Stimulated activated naive B cell treated with anti-CD40 and anti-IgM and Interleukin-4, amounts not matched to agents 10 μg/mL and 1 μg/mL and 100 μg/mL, for 72 hours (primary cell): ENCODE measurements at places on chromosomes 4 and X.

DNA sequence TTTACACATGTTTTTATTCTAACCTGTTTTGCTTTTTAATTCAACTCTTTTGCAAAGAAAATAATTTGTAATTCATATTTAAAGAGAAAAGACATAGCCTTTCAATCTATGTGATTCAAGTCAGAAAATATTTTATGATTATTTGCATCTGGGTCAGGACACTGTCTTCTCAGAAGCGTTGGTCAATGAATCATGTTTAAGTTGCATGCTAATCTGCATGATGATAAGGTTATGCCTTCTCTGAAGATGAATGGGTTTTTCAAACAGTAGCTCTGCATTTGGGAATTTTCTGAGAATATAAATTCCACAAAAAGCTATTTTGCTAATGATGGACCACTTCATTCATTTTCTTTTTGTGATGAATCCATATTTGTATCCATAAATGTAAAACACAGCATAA is 282.5 kb downstream of the TMA16 start:
- DNase-seq, result no peak

DNA sequence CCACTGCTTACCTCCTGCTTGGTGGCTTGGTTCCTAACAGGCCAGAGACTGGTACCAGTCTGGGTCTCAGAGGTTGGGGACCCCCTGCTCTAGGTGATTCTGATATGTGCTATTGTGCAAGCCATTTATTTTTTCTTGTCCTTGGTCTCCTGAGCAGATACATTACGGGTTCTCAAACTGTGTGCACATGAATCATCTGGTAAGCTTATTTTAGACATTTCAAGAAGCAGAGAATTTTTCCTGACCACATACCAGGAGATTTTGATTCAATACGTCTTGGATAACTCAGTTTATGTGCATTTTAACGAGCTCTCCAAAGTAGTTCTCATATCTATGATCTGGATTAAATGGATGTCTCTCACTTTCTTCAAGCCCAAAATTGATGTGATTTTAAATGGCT is 77.2 kb downstream of the FHIP1A start:
- DNase-seq, result no peak

DNA sequence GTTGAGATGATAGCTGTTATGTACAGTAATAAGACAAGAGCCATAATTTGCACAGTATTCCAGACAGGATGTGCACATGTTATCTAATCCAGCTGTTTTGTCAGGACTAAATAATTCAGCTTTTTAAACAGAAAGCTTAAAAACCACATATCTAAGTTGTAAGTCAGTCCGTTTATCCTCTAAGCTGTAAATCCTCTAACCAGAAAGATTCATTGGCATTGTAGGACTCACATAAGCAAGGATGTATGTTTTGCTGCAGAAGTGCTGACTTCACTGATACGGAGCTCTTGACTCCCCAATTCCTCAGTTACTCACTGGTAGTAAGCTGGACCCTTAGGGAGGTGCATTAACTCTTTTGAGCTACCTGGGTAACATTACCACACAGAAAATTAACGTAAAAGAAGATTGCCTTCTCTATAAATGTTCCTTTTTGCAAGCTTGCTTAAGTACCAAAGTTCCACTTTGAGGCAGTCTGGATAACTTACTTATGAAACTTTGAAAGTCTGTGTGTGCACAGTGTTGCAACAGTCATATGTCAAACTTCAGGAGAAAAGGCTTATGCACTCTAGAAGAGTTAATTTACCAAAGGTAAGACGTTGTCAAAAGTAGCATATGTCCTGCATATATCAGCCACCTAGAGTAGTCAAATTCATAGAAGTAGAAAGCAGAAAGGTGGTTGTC is 58.3 kb upstream of the MAGEB2 start:
- no peak for DNase-seq

DNA sequence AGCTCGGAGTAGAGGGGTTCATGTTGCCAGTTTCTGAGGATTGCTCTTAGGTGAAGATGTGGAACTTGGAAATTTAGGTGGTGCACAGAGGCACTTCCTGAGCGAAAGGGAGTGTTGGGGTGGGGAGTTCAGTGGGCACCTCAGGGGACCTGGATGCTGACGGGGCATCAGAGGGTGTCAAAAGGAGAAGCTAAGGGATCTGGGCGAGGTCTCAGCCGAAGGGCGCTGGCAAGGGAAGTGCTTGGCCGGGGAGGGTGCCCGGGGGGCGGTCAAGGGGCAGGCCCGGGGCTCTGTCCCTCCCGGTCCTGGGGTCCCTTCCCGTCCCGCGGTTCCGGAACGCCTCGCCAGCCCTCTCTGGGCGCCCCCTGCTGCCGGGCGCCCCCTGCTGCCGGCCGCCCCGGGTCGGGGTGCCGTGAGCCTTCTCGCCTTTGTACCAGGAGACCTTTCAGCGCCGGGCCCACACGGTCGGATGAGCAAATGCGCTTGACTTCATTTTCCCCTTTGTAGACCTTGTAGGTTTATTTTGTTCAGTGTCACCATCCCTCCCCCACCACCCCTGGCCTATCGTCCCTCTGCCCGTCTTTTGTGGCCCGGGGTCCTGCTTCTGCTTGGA is 3.0 kb upstream of the PHOX2B start:
- no peak for DNase-seq

- no peak for DNase-seq
Measured at GRCh38 chrX:146602246-146602645, 207.3 kb upstream of the CXorf51B start.

DNA sequence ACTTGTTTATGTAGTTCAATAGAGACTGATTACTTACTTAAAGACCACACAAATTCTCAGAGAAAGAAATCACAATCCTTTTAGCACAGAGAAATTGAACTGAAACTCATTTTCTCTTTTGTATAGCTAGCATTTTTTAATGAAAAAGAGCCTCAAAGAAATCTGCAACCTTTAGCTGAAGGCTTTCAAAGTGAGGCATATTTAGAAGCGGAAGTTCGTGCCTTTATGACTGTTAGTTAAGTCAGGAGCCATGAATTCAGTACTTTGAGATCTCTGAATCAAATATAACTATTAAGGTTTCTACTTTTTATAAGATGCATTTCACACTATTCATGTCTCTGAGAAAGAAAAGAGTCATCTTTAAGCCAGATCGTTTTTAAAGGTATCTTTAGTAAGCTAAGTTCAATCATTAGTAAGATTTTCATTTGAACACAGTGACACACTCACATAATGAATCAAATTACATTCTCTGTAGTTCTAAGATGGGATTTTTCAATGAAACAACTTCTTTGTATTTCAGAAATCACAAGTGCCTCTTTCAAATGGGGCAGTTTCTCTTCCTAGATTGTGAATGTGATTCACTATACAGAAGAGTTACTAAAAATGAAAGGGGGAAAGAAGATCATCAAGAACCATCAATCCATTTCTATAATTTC is 61.4 kb downstream of the SMARCA1 start:
- DNase-seq, result no peak

DNA sequence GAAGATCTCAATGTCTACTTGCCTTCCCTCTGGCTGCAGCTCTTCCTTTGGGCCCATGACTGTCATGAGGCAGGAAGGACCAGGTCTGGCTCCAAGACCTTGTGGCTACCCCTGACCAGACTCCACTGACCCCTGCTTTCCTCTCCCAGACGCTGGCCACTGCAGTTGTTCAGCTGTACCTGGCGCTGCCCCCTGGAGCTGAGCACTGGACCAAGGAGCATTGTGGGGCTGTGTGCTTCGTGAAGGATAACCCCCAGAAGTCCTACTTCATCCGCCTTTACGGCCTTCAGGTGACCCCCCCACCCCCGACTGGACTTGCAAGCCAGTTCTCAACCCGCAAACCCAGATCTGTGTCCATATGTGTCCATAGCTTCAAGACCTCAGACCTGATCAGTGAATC is 535 bp downstream of the WAS start:
- DNase-seq, result no peak

- no peak for DNase-seq
Measured at GRCh38 chrX:134183665-134184064, 53.3 kb upstream of the CCDC160 start.

DNA sequence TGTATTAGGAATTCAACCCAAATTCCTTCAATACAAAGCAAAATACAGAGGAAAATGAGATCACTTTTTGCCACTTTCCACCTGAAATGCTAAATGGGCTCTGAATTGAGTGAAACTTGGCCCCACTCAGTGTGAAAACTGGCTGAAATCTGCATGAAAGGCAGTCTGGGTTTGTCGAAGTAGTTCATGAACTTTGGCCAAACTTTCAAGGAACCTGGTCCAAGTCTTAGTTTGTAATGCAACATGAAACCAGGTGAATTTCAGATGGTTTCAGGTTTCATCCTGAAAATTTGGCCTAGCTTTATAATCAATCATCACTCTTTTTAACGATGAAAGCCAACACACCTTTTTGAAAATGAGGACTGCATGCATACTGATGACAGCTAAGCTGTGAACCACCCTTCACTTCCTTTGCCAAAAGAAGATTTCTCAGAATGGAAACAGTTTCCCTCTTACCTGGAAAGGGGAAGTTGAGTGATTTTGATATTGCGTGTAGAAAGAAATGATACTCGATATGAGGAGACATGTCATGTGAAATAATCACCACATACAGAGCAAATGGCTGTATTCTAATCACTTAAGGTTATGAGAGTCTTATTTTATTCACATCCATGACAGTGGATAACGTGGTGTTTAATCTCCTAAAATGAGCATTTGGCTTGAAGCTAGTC is 209.9 kb upstream of the ETNPPL start:
- DNase-seq, result peak; percentile 7

DNA sequence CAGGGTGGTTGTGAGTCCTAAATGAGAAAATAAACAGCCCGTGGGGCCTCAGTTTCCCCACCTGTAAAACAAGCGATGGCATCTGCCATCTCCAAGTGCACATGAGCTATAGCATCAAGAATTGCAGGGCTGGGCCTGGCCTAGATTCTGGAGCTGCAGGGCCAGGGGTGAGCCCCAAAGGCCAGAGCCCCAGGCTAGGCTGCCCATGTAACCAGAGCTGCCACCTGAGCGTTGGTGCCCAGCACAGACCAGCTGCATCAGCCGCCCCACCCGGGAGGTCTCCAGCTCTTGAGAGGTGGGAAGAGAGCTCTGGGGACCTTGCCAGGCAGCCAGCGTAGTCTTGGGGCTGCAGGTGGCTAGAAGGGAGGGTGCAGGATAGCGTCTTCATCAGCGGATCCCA is 27.0 kb upstream of the GPR78 start:
- DNase-seq, result no peak

DNA sequence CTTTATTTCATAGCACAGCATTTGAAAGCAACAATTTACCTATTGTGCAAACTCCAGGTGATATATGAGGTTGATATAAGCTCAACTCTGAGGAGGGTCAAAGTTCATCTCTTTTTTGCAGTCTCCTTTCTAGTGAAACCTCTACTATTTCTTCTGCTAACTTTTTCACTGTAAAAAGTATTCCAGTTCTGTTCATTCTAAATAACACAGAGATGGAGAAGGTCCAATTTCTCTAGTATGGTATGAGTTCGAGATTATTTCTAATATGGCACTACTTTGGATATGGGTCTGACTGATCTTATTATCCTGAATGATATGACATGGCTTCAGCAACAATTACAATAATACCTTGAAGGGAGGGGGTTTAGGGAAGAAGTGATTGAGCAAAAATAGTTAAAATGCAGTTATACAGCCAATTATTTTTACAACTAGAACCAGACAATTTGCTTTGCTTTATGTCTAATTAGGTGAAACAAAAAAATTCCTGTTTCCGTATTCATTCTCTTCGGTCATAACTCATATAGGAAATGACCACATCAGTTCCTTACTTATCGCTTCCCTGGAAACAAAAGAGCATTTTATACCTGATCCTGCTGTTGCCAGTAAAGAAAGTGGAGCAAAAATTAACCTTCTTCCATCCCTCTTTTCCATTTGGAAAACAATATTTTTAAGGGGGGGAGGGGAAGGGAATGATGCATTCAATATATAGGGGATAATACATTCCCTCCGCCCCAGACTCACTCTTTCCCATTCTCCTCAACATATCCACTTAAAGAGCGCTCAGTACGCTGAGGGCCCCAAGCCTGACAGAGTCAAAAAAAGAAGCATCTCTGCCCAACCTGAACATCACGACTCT is 1.0 kb downstream of the TBC1D9 start:
- DNase-seq, result no peak

DNA sequence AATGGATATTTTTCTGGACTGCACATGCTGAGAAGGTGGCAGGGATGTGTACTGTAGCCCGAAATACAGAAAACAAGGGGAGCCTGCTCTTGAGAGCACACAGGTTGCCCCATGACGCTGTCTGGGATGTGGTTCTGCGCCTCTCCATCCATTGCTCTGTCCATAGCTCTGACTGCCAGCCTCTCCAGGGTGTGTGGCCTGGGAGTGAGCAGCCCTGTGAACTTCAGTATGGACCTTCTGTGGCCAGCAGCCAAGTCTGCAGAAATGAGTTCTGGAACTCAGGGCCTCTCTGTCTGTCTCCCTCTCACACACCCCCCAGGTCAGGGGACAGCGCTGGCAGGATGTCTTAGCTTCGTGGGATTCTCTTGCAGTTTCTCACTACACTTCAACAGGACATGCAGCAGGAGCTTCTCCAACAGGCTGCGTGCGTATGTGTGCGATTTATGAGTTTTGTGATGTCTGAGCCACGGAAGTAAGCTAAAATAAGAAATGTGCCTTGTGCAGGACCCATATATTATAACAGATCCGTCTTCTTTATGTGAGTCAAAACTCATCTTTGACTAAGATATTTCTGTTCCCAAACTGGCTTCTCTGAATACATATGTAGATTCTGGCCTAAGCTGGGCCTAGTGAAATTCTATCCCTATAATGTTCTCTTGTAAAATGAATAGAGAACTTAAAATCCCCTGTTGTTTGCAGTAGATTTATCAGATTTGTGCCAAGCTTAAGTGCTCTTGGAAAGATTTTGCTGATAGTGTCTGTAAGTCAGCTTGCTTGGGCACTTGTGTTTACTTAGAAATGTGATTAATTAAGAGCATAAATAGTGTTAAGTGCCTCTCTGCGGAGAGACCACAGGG is 40.0 kb downstream of the PROM1 start:
- no peak for DNase-seq

GRCh38 chrX:39245024-39245423 is 443.8 kb downstream of the MID1IP1 start:
- no peak for DNase-seq
